ENCODE measurements at places on chromosomes 4 and X.

GRCh38 chr4:115906428-115906827 is 793.0 kb upstream of the NDST4 start:
- no peak for DNase-seq

GRCh38 chr4:182502064-182502463 is 258.9 kb downstream of the TENM3 start:
- no peak for DNase-seq

GRCh38 chr4:34953145-34953799 is 1291.0 kb downstream of the ARAP2 start:
- DNase-seq: no peak

DNA sequence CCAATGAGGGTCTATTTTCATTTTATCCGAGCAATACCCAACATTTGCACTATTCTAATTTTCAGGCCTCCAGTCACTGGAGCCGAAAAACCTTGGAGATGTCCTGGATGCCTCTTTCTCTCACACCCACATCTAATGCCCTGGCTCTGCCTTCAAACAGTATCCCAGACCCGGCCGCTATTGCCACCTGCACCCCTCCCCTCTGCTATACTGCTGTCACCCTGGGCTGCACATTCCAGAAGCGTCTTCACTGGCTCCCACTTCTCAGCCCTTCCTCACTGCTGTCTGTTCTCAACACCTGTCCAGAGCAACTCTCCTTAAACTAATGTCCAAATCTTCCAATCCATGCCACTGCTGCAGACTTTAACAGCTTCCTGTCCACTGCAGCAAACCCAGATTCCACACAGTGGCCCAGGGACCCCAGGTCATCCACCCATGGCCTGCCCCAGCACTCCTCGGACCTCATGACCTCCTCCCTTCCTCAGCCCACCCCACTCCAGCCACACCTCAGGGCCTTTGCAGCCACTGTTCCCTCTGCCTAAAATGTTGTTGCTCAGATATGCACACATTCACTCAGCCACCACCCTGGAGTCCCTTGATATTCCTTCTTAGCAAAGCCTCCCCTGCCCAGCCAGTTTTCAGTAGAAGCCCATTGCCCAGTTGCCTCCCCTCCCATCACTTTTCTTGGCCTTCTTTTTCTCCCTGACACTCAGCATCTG is 30.5 kb upstream of the PPP2R2C start:
- DNase-seq: no peak

GRCh38 chr4:55343887-55344286 is 2.2 kb upstream of the SRD5A3 start:
- no peak for DNase-seq

GRCh38 chr4:102580463-102580842 is 79.3 kb downstream of the NFKB1 start:
- no peak for DNase-seq

GRCh38 chr4:1179089-1179441 is 6.7 kb upstream of the SPON2 start:
- no peak for DNase-seq

GRCh38 chrX:69074726-69075125 is 90.5 kb downstream of the PJA1 start:
- DNase-seq: no peak

GRCh38 chr4:25110527-25111329 is 49.5 kb downstream of the SEPSECS start:
- DNase-seq: no peak

GRCh38 chr4:78864405-78865024 is 74.7 kb downstream of the PAQR3 start:
- peak; percentile 84 for DNase-seq

DNA sequence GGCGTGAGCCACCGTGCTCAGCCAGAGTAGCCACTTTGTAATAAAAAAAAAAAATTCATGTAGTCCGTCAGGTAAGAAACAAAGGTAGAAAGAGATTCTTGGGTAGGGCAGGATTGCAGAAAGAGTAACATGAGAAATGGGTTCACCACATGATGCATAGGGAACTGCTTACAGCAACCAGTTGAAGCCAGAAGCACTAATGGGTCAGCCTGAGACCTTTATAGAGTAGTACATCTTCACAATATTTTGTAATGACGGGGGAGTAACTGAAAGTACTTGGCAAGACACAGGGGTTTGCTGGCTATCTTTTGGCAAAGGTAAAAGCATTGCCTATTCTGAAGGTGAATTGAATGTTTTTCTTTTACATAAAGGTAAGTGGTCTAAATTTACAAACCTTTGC is 29.1 kb downstream of the FAM193A start:
- no peak for DNase-seq

DNA sequence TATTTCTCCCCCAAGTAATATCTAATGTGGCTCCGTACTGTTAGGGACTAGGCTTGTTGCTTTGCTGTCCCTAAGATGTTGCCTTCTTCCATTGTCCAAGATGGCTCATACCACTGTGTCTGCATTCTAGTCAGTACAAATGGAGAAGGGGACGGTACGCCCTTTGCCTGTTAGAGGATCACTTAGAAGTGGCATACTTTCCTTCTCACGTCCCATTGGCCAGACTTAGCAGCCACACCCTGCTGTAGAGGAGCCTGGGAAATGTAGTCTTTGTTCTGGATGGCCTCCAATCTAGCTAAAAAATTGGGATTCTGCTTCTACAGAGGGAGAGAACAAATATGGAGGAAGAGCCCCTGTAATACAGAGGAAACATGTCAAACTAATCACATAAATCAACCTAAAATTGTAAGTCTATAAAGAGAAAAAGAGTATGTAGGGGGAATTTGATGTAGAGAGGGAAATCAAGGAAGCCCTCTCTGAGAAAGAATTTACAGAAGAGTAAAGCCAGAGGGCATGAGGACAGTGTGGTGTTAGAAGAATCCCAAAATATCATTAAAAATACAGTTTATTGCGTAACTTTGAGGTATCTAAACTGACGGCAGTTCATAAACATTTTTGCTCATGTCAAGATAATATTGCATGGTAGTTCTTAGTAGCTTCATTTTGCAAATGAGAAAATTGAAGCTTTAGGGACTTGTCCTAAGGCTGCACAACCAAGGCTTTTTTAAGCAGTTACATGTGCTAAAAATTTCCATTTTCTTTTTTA is 15.1 kb downstream of the PRIMPOL start:
- no peak for DNase-seq

DNA sequence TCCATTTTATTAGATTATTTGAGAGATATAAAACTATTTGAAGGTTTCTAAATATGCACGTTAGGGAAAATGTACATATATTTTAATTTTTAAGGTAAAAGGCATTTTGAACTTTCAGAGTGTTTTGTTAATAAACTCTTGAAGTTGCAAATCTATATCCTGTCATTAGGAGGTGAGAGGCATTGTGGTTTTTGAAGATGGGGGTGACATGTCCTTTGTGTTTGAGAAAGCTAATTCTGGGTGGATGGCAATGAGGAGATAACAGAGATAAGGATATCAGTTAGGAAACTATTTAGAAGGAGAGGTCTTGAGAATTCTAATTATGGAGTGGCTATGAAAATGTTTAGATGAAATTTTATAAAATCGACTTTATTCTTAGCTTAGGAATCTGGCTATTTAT is 6.1 kb downstream of the STIM2 start:
- no peak for DNase-seq

GRCh38 chr4:85268188-85268587 is 206.8 kb upstream of the ARHGAP24 start:
- no peak for DNase-seq

DNA sequence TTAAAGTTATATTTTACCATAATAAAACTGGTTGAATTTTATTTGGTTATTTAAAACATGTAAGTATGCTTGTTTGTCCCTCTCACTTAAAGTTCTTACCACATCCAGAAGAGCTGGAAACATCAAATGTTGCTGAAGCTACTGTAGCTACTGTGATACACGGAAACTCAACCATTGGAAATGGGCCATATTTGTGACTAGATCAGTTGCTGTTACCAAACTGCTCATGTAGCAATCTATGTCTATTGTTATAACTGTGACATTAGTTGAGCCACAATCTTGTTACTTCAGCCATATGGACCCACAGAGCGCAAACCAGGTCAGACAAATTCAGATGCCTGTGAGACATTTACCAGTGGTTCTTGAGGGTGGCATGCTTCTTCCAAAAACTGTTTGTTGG is 41.6 kb downstream of the NDNF start:
- DNase-seq: no peak

GRCh38 chr4:89681219-89681618 is 155.7 kb downstream of the SNCA start:
- peak; percentile 21 for DNase-seq

DNA sequence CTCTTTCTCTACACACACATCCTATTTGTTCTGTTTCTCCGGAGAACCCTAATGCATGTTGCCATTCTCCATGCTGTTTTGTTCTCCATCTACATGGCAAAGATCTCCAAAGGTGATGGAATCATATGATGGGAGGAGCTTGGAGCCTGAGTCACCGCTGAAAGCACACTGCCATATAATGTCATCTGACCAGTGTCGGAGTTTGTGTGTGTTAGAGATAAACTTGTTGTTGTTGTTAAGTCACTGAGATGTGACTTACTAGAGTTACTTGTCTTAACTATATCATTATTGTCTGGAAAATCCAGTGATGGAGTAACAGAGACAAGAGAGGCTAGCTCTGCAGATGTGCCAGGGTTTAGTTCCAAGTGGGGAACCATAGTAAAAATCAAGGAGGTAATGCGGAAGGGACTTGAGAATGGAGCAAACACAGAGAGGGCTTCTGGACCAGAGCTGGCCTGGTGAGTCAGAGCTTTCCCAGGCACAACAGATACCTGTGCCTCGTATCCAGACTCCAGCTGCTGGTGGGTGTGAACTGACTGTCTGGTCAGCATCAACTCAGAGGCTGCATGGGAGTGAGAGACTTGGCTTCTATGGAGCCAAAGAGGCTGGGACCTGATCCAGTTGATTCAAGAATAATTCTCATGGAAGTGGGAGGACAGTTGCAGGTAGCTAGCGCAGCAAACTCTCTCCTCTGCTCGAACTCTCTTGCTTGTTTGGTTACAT is 30.6 kb upstream of the CCKAR start:
- no peak for DNase-seq

DNA sequence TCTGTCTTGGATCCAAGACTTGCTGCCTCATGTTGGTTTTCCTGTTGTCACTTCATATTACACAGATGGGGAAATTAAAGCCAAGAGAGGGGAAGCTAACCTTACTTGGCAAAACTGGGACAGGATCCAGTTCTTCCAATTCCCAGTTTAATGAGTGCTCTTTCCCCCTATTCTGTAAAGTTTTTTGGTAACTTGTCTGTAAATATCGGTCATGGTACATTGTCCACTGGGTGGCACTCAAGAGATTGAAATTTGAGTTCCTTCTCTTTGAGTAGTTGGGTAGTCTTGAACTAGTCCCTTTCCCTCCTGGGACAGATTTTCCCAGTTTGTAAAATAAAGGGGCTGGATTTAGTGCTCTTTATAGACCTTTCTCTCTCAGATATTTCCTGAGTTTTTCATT is 12.4 kb upstream of the EOLA2 start:
- DNase-seq: peak; percentile 58

DNA sequence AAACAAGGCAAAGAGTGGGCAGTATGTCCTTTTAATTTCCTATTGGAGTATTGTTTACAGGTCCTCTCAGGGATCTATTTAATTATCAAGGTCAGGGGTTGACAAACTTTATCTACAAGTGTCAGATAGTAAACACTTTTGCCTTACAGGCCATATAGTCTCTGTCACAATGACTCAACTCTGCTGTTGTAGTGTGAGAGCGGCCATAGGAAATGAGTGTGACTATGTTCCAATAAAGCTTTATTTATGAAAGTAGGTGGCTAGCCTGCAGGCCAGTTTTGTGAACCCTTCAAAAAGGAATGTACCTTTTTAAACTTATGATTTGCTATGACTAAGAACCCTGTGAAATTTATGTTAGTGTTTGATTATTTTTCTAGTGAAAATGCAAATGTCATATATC is 156.1 kb downstream of the GPAT3 start:
- peak; percentile 9 for DNase-seq

GRCh38 chr4:81021142-81021944 is 9.2 kb upstream of the BMP3 start:
- no peak for DNase-seq

- no peak for DNase-seq
Observed at GRCh38 chrX:30748342-30748960, 95.2 kb downstream of the GK start.

- no peak for DNase-seq
Observed at GRCh38 chr4:157521906-157522305, 301.4 kb downstream of the GRIA2 start.

GRCh38 chr4:119233750-119234149 is 21.2 kb downstream of the USP53 start:
- DNase-seq: no peak

GRCh38 chr4:27318740-27319139 is 458.1 kb downstream of the STIM2 start:
- peak; percentile 35 for DNase-seq

DNA sequence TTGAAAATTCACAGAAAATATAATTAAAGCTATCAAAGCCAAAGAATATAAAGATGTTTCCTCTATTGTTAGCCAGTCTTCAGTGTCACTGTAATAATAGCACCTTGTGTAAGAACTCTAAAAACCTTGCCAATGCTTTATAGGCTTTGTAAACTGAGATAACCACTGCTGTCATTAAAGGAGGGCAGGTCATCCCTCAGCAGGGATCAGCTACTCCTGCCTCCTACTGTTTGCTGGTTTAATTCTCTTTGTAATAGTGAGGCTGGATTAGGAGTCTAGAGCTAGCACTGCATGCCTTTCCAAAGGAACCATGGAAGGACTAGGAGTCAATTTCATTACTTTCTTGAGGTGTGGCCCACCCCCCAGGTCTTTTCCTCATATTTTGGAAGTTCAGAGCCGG is 46.2 kb downstream of the FHIP1A start:
- DNase-seq: no peak

DNA sequence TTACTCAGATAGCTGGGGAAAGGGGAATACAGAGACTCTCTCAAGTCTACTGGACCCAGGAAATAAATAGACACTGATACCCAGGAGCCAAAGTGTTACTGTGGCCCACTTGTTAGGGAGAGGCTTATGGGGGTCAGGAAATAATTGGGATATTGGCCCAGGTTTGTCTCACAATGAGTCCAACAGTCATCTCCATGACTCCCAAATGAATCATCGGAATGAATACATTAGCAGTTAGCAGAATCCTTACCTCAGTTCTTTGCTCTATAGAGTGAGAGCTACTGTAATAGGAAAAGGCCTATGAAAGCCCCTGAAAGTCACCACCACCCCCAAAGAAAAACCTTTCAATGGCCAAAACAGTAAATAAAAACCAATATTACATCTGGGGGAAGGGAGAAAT is 42.4 kb upstream of the ARHGEF6 start:
- DNase-seq: no peak

DNA sequence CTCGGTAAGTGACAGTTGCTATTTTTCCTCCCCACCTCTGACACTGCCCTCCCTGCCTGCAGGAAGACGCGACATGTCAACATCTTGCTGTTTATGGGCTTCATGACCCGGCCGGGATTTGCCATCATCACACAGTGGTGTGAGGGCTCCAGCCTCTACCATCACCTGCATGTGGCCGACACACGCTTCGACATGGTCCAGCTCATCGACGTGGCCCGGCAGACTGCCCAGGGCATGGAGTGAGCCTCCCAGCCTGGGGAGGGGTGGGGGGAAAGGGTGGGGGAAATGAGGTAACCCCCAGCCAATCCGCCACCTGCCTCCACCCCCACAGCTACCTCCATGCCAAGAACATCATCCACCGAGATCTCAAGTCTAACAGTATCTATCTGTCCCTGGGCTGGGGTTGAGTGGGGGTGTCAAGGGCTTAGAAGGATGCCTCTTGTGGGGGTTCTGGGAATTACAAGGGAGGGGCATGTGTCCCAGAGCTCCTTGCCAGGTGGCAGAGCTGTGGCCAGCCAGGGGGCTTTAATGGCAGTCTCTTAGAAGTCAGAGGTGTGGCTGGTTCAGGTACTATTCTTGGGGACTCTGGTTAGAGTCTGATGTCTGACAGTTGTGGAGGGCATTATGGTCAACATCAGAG is 7.8 kb downstream of the ARAF start:
- no peak for DNase-seq

- no peak for DNase-seq
Observed at GRCh38 chr4:36255577-36255976, 11.3 kb upstream of the ARAP2 start.

All from mesenchymal stem cell (in vitro differentiated cells and primary cell).